ENCODE measurements at places on chromosomes 12 and 14.

- DNase-seq: no peak
These were observed 25.4 kb upstream of the ALDH2 start for GRCh38 chr12:111741235-111741812.

DNA sequence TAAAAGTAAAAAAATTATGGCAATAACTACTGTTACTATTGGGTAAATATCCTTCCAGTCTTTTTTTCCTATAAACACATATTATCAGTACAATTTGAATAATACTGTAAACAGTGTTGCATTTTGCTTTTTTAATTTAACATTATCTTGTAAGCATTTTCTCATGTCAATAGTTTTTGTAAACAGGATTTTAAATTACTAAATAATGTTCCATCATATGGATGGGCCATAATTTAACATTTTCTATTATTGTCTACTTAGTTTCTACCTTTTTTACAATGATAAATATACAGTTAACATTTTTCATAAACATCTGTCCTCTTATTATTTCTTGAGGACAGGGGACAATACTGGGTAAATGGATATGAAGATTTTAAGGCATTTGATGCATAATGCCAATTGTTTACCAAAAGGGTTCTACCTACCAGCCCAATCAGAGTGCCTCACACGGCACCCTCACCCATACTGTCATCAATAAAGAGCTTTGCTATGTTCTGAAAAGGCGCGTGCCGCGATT lies 759 bp upstream of the ACVR1B start:
- no peak for DNase-seq

DNA sequence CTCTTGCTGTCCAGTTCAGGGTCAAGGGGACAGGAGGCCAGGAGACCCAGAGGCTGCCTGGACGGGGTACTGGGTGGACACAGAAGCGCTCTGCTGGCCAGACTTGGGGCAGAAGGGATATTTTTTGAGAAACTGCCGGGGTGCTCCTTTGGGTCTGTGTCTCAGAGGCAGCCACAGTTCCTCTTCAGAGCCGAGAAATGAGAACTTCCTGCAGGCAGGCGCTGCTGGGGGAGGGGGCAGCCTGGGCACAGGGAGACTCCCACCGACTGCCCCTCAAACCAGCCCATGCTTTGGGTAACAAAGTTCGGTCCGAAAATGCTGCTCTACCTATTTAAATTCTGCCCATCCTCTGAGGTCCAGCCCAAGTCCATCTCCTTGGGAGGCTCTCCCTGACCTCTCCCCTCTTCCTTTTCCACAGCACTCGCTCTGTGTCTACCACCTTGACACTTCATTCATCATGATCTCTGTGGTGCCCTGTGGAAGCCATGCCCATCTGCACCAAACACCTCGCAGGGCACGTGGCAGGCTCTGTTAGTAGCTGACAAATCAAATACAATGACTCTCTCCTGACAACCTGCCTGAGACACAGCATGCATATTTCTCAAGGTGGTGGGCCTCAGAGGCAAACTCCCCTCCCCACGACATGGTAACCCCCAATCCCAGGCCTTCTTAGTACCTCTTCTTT lies 16.4 kb downstream of the HDAC7 start:
- no peak for DNase-seq

DNA sequence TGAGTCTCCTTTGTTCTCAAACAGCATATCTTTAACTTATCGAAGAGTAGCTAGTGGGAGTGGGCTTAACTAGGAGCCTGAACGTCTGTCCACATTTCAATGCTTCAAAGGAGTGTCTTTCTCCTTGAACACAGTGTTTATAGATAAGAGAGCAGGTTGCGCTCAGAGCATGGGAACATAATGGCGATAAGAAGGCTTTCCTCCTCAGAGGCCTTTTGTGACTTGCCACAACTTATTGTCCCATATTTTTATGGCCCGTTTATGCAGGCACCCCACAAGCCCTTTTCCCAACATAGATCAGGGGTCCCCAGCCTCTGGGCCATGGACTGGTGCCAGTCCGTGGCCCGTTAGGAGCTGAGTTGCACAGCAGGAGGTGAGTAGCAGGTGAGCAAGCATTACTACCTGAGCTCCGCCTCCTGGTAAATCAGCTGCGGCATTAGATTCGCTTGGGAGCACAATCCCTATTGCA lies 2.6 kb upstream of the DDX47 start:
- no peak for DNase-seq

GRCh38 chr12:95626854-95627253 lies 75.6 kb upstream of the USP44 start:
- no peak for DNase-seq

GRCh38 chr14:76782115-76782884 lies 21.0 kb downstream of the VASH1 start:
- no peak for DNase-seq

DNA sequence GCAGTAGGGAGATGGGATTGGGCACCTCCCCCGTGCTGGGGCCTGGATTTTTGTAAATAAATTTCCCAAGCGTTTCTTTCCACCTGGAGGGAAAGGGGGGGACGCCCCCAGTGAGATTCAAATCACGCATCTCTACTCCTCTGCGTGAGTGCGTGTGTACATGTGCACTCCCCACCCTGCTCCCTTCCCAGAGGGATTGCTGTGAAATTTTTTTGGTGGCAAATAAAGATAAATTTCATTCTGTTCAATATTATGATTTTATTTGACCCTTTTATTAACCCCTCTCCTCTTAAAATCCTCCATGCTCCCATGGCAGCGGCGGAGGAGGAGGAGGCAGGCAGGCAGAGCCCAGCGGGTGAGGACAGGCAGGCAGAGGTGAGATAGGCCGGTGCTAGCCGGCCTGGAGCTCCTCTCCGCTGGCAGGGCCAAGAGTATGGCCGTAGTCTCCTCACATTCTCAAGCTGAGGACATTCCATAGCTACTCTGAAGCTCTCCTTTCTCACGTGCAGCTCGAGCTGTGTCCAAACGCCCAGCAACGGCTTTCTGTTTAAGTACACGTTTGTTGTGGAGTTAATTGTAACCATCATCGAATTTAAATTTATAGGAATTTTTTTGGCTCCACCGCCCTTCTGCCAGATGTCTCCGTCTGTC lies 1.5 kb upstream of the HOTAIR start:
- DNase-seq: no peak

DNA sequence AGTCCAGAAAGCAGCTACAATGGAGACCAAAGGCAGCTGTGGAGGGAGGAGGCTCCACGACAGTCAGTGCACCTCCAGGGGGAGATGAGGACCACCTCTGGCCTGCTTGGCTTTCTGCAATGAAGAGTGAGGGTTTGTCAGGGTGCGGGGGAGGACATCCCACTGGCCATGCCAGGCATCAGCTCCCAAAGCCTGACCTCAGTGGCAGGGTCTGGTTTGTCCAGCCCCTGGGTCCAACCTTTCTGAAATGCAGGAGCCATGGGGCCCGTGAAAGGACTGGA lies 35.2 kb downstream of the SLC6A12 start:
- DNase-seq: no peak

GRCh38 chr12:124952801-124953200 lies 36.1 kb downstream of the DHX37 start:
- DNase-seq: no peak

DNA sequence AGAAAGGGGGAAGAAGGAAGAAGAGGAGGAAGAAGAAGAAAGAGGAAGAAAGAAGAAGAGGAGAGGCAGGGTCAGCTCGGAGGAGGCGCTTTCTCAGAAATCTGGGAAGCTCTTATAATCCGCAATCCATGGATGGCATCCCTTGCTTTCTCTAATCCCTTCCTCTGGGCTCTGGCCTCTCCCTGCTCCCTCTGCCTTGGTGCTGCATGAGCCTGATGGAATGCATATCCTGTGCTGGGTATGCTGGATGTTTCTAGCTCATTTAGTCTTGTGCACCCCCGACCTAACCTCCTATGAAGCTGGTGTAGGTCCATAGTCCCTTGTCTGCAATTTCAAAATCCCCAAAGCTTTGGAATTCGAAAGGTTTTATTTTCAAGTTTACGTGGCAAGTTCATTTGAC lies 94.2 kb upstream of the MYL2 start:
- no peak for DNase-seq

DNA sequence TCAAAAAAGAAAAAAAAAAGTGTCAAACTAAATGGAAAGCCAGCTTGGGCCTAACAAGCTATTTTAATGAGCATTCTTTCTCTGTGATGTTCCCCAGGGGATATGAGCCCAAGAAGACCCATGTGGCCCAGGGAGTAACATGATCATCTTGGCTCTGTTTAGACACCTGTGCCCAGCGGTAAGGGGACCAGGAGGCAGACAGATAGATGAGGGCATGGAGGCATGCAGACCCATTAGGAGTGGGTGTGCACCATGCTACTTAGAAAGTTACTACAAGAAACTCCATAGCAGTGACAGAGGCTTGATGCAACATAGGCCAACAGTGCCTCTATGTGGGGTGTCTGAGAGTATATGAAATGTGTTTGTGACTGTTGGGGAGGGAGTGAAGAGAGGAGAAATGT lies 3.1 kb upstream of the CREBL2 start:
- no peak for DNase-seq

Data from GM12892 (cell line).